ENCODE measurements at places on chromosomes 12 and 14. TPM values are rescaled to one million over a fixed set of nuclear protein-coding genes. Genes with fewer than 3 reads are reported as not detected.
A peak's percentile ranks its signal among the peaks of the same experiment; 100 is the strongest.

DNA sequence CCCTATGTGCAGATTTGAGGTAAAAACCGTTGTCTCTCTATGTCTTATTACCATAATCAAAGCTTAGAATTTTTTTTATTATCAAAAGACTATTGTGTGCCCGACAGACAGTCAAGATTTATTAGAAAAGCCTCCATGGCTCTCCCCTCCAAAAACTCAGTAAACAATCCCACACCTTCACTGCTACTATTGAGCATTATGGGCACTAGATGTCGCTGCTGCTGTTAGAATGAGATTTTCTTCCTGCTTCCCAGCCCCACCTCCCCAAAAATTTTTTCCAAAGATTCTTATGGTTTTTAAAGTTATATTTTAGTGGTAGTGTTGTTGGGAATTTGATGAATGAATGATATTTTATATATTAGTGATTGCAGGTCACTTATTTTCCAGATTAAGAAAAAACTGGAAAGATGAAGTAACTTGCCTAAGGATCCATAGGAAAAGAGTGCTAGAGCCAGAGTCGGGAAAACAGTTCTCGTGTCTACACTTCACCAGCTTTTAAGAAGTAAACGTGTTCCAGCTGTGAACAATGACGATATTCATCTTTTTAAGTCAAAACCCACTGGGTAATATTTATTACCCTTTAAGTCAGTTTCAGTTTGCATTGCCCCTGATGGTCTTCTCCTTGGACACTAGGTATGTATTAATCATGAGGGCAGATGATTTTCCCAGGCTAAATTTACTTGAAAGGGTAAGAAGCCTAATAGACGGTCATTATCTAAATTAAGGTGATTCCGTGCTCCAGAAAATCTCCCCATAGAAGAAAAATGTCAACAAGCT is 12.2 kb upstream of the FOXG1 start:
- no peak for DNase-seq
- no peak overlapping the region for H3K27ac ChIP-seq
- peaks cover 5% of the 10 kb centered on the region for H3K27me3 ChIP-seq
- H3K36me3 ChIP-seq: no peaks in the 10 kb centered on the region
- no peaks in the 10 kb centered on the region for H3K4me1 ChIP-seq

- peak; percentile 47 for DNase-seq
- H3K27me3 ChIP-seq: no peaks in the 10 kb centered on the region
- H3K4me3 ChIP-seq: no peak overlapping the region
- no peaks in the 10 kb centered on the region for H3K36me3 ChIP-seq
- H3K4me1 ChIP-seq: peaks cover 25% of the 10 kb centered on the region
Measured at GRCh38 chr14:50520947-50521815, 11.2 kb downstream of the MAP4K5 start.

The FERMT2 gene
- 27.9 TPM for total RNA-seq

GRCh38 chr14:71208702-71209357 is 301.6 kb downstream of the PCNX1 start:
- no peak for DNase-seq
- H3K27ac ChIP-seq: no peak overlapping the region
- no peaks in the 10 kb centered on the region for H3K27me3 ChIP-seq
- H3K36me3 ChIP-seq: no peaks in the 10 kb centered on the region
- no peaks in the 10 kb centered on the region for H3K4me1 ChIP-seq

DNA sequence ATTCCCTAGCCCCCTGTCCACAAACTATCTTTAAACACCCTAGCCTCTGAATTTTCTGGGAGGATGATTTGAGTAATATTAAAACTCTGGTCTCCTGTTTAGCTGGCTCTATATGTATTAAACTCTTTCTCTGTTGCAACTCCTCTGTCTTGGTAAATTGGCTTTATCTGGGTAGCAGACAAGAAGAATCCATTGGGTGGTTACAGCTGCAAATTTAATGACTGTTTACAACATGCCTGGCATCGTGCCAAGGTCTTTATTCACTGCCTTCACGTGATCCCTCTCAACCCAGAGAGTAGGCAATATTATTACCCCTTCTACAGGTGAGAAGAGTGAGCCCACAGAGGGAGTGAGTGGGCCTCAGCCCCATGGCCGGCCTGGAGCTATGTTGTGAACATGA is 77.8 kb upstream of the MYL2 start:
- no peak for DNase-seq
- no peak overlapping the region for H3K4me3 ChIP-seq
- no peak overlapping the region for H3K27ac ChIP-seq
- H3K36me3 ChIP-seq: no peaks in the 10 kb centered on the region
- no peaks in the 10 kb centered on the region for H3K4me1 ChIP-seq
- no peaks in the 10 kb centered on the region for H3K27me3 ChIP-seq

The COCH gene
- total RNA-seq: 4.4 TPM

The PLEK2 gene
- total RNA-seq: 6.8 TPM

All from pancreas (tissue), 10 donors.